Activated naive CD4-positive, alpha-beta T cell treated with anti-CD3 and anti-CD28 coated beads for 36 hours (primary cell): ENCODE measurements at places on chromosomes 2 and 18. TPM values are rescaled to one million over a fixed set of nuclear protein-coding genes. Genes with fewer than 3 reads are reported as not detected.

ATP6V1C2 gene
- not detected for total RNA-seq

SLC8A1 gene
- 0.99 TPM for total RNA-seq

- peaks cover 6% of the 10 kb centered on the region for H3K4me1 ChIP-seq
- no peak for DNase-seq
- no peaks in the 10 kb centered on the region for H3K27me3 ChIP-seq
- H3K4me3 ChIP-seq, result no peak overlapping the region
- peaks cover 27% of the 10 kb centered on the region for H3K36me3 ChIP-seq
- H3K27ac ChIP-seq, result no peak overlapping the region
These were observed 6.0 kb downstream of the TTC31 start for GRCh38 chr2:74488643-74489481.

ANKRD30BL gene
- not detected for total RNA-seq

MAPK4 gene
- not detected for total RNA-seq
